Fibroblast of the aortic adventitia (primary cell): ENCODE measurements at places on chromosomes 3 and 15. TPM values are rescaled to one million over a fixed set of nuclear protein-coding genes. Genes with fewer than 3 reads are reported as not detected.

Gene EXD1
- total RNA-seq: not detected in 2 replicates

Gene SLC6A1
- not detected in 2 replicates for total RNA-seq

Gene SOX2
- not detected in 2 replicates for total RNA-seq

Gene C3orf20
- total RNA-seq: not detected in 2 replicates

Gene RGMA
- 3.1 and 6.1 TPM in 2 replicates for total RNA-seq

Gene LMCD1
- 22.4 and 30.3 TPM in 2 replicates for total RNA-seq

Gene TCTA
- total RNA-seq: 22.7 and 27.8 TPM in 2 replicates

Gene ZNF860
- total RNA-seq: 0.33 and 1.2 TPM in 2 replicates

Gene CHST13
- 0.09 TPM in 1 of 2 replicates, not detected in the other for total RNA-seq

Gene INSYN1
- 1.2 and 5.5 TPM in 2 replicates for total RNA-seq

Gene SYNPR
- not detected in 2 replicates for total RNA-seq

Gene PPARG
- total RNA-seq: 11.1 and 39.4 TPM in 2 replicates

Gene UCN2
- total RNA-seq: 0.54 TPM in 1 of 2 replicates, not detected in the other

Gene XCR1
- not detected in 2 replicates for total RNA-seq

Gene GUCA1C
- not detected in 2 replicates for total RNA-seq
